ENCODE measurements at places on chromosomes 2 and 18. TPM values are rescaled to one million over a fixed set of nuclear protein-coding genes. Genes with fewer than 3 reads are reported as not detected.

DNA sequence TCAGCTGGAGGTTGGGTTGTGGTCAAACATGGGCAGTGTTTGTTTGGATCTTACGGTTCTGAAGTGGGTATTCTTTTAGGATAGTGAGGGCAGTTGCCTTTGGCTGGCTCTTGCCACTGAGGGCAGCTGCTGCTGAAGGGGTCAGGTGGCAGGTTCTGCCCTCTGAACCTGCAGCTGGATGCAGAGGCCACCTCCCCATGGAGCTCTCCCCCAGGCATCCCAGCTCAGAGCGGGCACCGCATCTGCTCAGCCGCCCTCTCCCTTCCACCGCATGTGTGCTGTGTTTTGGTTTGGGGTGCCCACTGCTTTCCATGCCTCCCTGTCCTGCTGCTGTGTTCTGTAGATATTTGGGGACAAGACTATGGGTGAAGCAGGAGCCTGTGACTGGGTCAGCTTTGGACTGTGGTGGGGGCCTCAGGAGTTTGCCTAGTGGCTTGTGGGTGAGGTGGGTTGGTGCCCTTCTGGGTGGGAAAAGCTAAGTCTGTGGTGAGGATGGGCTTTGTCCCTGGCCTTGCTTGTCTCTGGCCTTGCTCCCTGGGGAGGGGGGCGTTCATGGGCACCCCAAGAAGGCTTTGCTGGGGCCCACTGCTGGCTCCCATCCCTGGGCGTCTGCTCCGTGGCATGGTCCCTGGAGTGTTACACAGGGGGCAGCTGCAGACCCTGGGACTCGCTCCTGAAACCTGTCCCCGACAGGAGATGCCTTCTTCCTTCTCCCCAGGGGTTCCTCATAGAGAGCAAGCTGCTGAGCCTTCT lies 28.5 kb downstream of the OTOF start:
- no peaks in the 10 kb centered on the region for H3K4me1 ChIP-seq
- no peaks in the 10 kb centered on the region for H3K27me3 ChIP-seq
- H3K36me3 ChIP-seq = no peaks in the 10 kb centered on the region
- no peak for DNase-seq
- no peak overlapping the region for H3K27ac ChIP-seq

- no peak overlapping the region for H3K4me3 ChIP-seq
- H3K36me3 ChIP-seq = no peaks in the 10 kb centered on the region
- H3K27ac ChIP-seq = no peak overlapping the region
- no peak for DNase-seq
- H3K27me3 ChIP-seq = no peaks in the 10 kb centered on the region
Measured at GRCh38 chr18:68960355-68960754, 162.5 kb downstream of the CCDC102B start.

The ALKAL2 gene
- total RNA-seq = 96.6 TPM

GRCh38 chr2:71600555-71600954 lies 147.2 kb downstream of the DYSF start:
- no peak overlapping the region for H3K4me3 ChIP-seq
- H3K27ac ChIP-seq = no peak overlapping the region
- DNase-seq = no peak
- no peaks in the 10 kb centered on the region for H3K36me3 ChIP-seq
- H3K27me3 ChIP-seq = no peaks in the 10 kb centered on the region

DNA sequence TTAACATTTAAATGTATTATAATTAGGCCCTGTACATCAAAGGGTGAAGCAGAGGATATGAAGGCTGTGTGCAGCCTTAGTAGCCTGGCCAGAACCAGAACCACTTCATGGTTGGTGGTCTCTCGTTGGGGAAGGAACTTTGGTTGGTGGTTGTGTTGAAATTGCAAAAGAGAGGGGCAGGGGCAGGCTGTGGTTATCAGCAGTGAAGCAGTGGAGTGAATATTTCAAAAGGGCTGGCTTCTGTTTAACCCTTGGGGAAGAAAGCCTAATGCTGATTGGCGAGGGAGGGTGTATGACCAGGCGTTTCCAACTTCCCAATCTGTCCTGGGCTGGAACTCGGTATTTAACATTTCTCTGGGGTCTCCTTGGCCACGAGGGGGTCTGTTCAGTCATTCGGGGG lies 51.2 kb upstream of the LYPD6B start:
- no peak overlapping the region for H3K27ac ChIP-seq
- no peaks in the 10 kb centered on the region for H3K4me1 ChIP-seq
- H3K36me3 ChIP-seq = no peaks in the 10 kb centered on the region
- no peaks in the 10 kb centered on the region for H3K27me3 ChIP-seq
- H3K4me3 ChIP-seq = no peak overlapping the region
- DNase-seq = no peak
